ENCODE measurements at places on chromosomes 7 and 10.

- DNase-seq: no peak
Observed at GRCh38 chr7:77580762-77581350, 43.8 kb downstream of the PTPN12 start.

GRCh38 chr10:130989670-130990232 lies 321.8 kb downstream of the TCERG1L start:
- no peak for DNase-seq

GRCh38 chr7:154769527-154769926 lies 233.4 kb downstream of the PAXIP1 start:
- DNase-seq: no peak

GRCh38 chr10:54607983-54608382 lies 193.0 kb downstream of the PCDH15 start:
- DNase-seq: no peak

GRCh38 chr7:6613706-6614105 lies 1.7 kb upstream of the ZNF853 start:
- DNase-seq: no peak

GRCh38 chr7:154231732-154232131 lies 179.5 kb downstream of the DPP6 start:
- no peak for DNase-seq

DNA sequence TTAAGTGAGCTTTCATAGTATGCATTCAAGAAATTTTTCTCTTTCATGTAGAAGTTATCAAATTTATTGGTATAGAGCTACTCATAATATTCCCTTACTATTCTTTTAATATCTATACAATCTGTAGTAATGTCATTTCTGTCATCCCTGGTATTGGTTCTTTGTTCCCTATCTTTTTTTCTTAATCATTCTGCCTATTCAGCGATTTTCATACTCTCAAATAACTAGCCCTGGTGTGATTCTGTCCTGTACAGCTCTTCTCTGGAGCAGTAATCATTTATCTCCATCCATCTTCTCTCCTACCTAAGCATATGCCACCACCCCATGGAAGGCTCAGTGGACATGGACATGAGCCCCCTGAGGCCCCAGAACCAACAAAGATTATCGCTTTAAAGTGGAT lies 213.2 kb upstream of the NEBL start:
- no peak for DNase-seq

- DNase-seq: no peak
Observed at GRCh38 chr10:67471022-67471421, 225.0 kb downstream of the CTNNA3 start.

GRCh38 chr10:31313396-31313795 lies 5.6 kb upstream of the ZEB1 start:
- no peak for DNase-seq

GRCh38 chr7:131935180-131935579 lies 378.8 kb upstream of the PODXL start:
- no peak for DNase-seq

GRCh38 chr7:128858380-128859231 lies 4.0 kb upstream of the ATP6V1F start:
- DNase-seq: no peak

GRCh38 chr7:133777701-133778100 lies 349.4 kb upstream of the LRGUK start:
- DNase-seq: no peak

- DNase-seq: no peak
Observed at GRCh38 chr7:129958643-129959470, 6.1 kb upstream of the UBE2H start.

GRCh38 chr10:92027141-92027540 lies 103.6 kb downstream of the BTAF1 start:
- no peak for DNase-seq

- no peak for DNase-seq
Observed at GRCh38 chr7:91843831-91844230, 36.7 kb downstream of the MTERF1 start.

GRCh38 chr7:22649686-22650085 lies 77.3 kb upstream of the IL6 start:
- DNase-seq: no peak

DNA sequence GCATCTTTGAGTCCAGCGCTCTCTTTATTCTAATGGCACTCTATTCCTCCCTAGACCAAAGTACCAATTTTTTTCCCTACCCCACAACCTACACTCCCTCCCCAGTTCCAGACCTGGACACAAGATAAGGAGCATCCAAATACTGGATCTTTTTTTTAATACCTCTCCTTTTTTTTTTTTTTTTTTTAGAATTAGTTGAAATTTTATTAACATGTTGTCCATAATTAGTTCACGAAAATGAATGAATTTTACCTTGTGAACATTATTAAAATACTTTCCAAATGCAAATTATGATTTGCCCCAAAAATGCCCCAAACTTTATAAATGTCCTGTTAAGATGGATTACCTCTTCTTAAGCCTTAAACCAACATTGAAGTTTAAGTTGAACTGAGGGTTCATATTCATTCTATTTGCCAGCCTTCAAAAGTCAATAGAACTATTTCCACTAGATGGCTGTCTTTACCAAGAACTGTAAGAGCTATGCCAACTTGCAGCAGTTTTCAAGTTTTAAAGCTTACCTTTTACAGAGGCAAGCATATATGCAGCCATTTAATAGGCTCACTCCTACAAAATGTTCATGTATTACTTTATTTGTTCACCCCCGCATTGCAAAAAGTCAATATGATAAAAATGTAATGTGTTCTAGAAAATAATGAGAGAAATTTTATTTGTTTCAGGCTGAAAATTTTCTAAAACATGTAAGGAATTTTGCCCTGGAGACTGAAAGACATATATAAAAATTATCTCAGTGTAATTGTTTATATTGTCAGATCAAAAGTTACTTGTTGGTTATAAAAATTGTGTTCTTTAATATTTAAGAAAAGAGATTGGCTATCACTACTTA lies 39.7 kb upstream of the TNKS2 start:
- DNase-seq: peak; percentile 16

DNA sequence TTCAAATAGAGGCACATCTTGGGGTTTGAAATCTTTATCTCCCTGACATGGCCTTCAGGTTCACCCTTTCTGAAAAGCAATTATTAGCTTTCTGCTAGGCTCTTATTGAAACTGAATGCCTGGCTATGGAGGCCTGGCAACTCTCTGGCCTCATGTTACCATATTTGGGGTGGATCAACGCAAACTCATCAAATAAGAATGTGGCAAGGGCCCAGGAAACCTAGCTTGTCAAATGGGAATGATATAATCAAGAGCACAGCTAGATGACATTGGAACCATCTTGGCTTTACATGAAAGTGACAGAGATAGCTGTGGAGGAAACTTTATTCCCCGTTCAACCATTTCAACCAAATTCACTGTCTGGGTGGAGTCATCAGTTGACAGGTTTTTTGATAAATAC lies 202.8 kb upstream of the SMIM30 start:
- no peak for DNase-seq

- DNase-seq: no peak
Observed at GRCh38 chr10:69751214-69751613, 50.5 kb upstream of the COL13A1 start.

DNA sequence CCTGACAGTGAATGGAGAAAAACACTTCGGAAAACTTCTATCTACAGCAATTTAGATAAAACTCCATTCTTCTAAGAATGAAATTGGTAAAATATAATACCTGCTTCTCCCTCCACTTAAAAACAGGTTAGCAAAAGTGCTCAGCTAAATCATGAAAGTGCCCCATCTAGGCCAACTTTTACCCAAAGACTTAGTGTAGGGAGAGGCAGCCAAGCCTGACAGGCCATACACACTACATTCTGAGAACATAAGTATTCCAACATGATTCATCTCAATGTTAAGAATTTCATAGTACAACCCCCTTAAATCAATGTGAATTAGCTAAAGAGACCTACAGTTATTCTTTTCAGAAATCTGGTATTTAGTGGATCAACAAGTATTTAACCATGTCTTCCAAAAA lies 7.2 kb downstream of the FAM3C start:
- no peak for DNase-seq

- DNase-seq: no peak
Observed at GRCh38 chr7:138158739-138159528, 82.7 kb downstream of the AKR1D1 start.

- no peak for DNase-seq
Observed at GRCh38 chr7:10934292-10934691, 39.4 kb upstream of the PHF14 start.

GRCh38 chr10:129621693-129622092 lies 154.7 kb downstream of the MGMT start:
- no peak for DNase-seq

DNA sequence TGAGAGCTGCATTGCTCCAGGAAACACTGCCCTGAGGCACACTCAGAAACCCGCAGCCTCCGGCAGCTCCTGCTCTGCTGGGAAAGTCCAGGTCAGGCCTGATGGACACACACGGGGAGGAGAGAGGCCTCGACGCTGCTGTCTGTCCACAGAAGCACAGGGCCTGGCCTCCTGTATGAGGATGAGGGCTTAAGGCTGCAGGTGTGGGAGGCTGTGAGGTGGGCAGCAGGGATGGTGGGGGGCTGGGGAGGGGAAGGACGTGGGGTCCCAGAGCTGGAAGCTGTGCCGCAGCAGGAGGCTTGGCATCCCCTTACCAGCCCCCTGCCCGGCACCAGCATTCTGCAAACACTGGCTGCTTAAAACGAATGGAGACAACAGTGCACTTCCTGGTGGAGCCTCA lies 186.2 kb downstream of the DNAJB6 start:
- DNase-seq: no peak

DNA sequence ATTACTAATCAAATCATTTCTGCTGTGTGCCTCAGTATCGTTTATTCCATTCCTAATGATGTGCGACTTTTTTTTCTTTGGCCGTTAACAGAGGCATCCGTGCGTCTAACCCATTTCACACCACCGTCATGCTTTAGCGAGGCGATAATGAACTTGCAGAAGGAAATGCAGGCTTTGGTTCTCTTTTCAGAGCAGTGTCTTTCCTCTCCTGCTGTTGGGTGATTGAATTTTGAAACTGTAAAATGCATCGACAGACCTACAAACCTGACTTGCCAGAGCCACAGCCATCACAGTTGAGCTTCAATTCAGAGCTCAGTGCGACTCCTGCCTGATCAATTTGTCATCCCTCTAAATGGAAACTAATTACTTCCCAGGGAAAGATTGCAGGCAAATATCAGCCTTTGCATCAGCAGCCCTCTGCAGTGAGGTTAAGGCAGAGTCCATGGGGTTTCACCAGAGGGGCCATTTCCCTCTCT lies 486.0 kb upstream of the GALNT17 start:
- no peak for DNase-seq

- no peak for DNase-seq
Observed at GRCh38 chr10:4617589-4617988, 208.4 kb upstream of the AKR1E2 start.

DNA sequence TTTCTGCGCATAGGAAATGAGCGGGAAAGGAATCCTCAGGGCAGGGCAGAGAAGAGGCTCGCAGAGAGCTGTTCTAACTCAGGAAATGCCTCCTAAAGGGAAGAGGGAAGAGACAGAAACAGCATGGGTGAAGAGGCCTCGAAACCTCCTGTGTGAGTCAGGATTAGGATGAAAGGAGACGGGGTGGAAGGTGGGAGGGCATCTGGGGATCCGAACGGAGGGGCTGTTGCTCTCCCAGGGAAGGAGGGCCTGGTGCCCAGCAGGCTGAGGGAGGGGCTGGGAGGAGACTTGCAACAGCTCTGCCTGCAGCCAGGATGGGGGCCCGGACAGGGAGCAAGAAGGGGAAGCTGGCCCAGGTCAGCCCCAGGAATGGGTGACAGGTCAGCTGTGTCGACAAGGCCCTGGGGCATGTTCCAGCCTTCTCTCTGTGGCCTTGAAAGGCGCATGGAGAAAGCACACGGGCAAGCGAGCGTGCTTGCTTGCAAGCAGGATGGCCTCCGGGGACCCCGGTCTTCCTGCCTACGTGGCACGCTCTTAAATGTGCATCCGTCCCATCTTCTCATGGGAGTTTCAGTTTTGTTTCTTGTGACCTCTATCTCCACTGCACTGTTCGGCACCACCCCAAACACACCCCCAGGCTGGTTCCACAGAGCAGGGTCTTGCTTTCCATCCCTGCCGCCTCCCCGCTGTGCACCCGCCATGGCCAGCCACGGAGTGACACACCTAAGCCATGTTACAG lies 63.5 kb downstream of the HIPK2 start:
- no peak for DNase-seq

GRCh38 chr7:40799493-40800403 lies 664.9 kb downstream of the SUGCT start:
- DNase-seq: no peak

DNA sequence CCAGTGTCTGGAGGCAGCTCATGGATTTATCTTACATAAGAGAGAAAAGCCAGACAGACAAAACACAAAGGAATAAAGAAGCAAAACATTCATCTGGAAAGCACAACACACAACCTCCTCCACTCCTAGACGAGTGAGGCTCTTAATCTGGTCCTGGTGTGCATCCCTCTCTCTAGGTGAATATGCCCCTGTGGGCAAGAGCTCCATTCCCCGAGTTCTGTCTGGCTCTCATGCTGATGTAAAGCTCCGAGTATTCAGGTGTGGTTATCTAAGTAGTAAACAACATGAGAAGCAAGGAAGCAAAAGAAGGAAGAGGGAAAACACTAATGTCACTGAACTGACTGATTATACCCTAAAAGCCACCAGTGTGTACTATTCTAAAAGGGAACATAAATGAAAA lies 47.9 kb upstream of the FEZF1 start:
- DNase-seq: no peak

DNA sequence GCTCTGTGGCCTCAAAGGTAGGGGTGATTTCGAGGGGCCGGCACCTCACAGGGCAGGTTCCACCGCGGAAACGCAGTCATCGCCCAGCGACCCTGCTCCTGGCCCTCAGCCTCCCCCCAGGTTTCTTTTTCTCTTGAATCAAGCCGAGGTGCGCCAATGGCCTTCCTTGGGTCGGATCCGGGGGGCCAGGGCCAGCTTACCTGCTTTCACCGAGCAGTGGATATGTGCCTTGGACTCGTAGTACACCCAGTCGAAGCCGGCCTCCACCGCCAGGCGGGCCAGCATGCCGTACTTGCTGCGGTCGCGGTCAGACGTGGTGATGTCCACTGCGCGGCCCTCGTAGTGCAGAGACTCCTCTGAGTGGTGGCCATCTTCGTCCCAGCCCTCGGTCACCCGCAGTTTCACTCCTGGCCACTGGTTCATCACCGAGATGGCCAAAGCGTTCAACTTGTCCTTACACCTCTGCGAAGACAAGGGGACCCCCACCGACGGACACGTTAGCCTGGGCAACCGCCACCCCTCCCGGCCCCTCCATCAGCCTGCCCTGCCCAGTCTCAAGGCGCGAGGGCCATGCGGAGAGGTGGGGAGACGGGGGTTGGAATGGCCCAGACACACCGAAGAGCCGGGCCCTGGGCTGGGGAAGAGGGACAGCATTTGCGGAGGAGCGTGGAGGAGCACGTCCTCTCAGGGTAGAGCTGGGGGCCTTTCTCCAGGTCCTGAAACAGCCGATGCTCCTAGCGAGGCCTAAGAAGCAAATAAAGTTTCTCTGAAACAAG lies 6.0 kb downstream of the SHH start:
- DNase-seq: no peak

GRCh38 chr7:116182023-116182422 lies 28.3 kb upstream of the TES start:
- no peak for DNase-seq

GRCh38 chr7:115572111-115572510 lies 458.5 kb downstream of the TFEC start:
- DNase-seq: no peak

- DNase-seq: no peak
Observed at GRCh38 chr7:22574754-22575520, 74.9 kb upstream of the STEAP1B start.

- no peak for DNase-seq
Observed at GRCh38 chr10:128916383-128916782, 550.7 kb upstream of the MGMT start.

Measured in SK-N-MC (cell line).